ENCODE measurements at places on chromosomes 6 and 20. TPM values are rescaled to one million over a fixed set of nuclear protein-coding genes. Genes with fewer than 3 reads are reported as not detected.

The SRMS gene
- total RNA-seq: not detected

The OR2H2 gene
- not detected for total RNA-seq

The CRISP3 gene
- not detected for total RNA-seq

The CFB gene
- total RNA-seq: not detected

The CPNE5 gene
- 0.54 TPM for total RNA-seq

The LINC00237 gene
- total RNA-seq: not detected

The LBP gene
- total RNA-seq: not detected

The FOXA2 gene
- total RNA-seq: 0.09 TPM

The TP53TG5 gene
- total RNA-seq: not detected

The AFG1L gene
- total RNA-seq: 8.2 TPM

The PBOV1 gene
- total RNA-seq: not detected

The FAM83B gene
- total RNA-seq: not detected

The GJA10 gene
- not detected for total RNA-seq

The SSTR4 gene
- total RNA-seq: not detected

The CCDC170 gene
- total RNA-seq: 0.25 TPM

The ULBP1 gene
- 2.3 TPM for total RNA-seq

The SYNE1 gene
- 23.6 TPM for total RNA-seq

The ECT2L gene
- total RNA-seq: not detected

The CAP2 gene
- 24.3 TPM for total RNA-seq

The COQ3 gene
- 10.9 TPM for total RNA-seq

The NMBR gene
- not detected for total RNA-seq

The TSBP1 gene
- not detected for total RNA-seq

The PRRC2A gene
- total RNA-seq: 356 TPM

The FILIP1 gene
- 0.79 TPM for total RNA-seq

The FGD2 gene
- total RNA-seq: not detected

The NKAIN4 gene
- total RNA-seq: 44.0 TPM

The MYLIP gene
- total RNA-seq: 4.5 TPM

The VNN1 gene
- not detected for total RNA-seq

The WFDC5 gene
- total RNA-seq: not detected

The NHLRC1 gene
- total RNA-seq: 0.93 TPM

The ADGB gene
- not detected for total RNA-seq

The PTK7 gene
- 101 TPM for total RNA-seq

The HCRTR2 gene
- total RNA-seq: not detected

The PDSS2 gene
- total RNA-seq: 14.9 TPM

The ITCH gene
- total RNA-seq: 69.3 TPM

The SLC17A1 gene
- not detected for total RNA-seq

The KHDC1 gene
- total RNA-seq: 12.9 TPM

The TRIM31 gene
- not detected for total RNA-seq

The FAXC gene
- total RNA-seq: 26.7 TPM

The HELZ2 gene
- 26.5 TPM for total RNA-seq

The ZNF451 gene
- total RNA-seq: 65.6 TPM

The MPIG6B gene
- not detected for total RNA-seq

The MLN gene
- total RNA-seq: not detected

The CHRNA4 gene
- total RNA-seq: 6.3 TPM

The SAMD3 gene
- 0.73 TPM for total RNA-seq

The RIMS4 gene
- 4.1 TPM for total RNA-seq

The GMDS gene
- 16.1 TPM for total RNA-seq

The HLA-DQB2 gene
- not detected for total RNA-seq

The TRIM10 gene
- not detected for total RNA-seq

The DSP gene
- total RNA-seq: 9.4 TPM

The PLCB4 gene
- total RNA-seq: 51.4 TPM

The CRYBG1 gene
- total RNA-seq: 0.07 TPM

The PRPH2 gene
- not detected for total RNA-seq

The VWA7 gene
- total RNA-seq: 2.7 TPM

The NUP43 gene
- total RNA-seq: 73.3 TPM

The CD24 gene
- 352 TPM for total RNA-seq

The FKBP1C gene
- total RNA-seq: 1.5 TPM
